ENCODE measurements at places on chromosomes 11 and 22.
A peak's percentile ranks its signal among the peaks of the same experiment; 100 is the strongest.

DNA sequence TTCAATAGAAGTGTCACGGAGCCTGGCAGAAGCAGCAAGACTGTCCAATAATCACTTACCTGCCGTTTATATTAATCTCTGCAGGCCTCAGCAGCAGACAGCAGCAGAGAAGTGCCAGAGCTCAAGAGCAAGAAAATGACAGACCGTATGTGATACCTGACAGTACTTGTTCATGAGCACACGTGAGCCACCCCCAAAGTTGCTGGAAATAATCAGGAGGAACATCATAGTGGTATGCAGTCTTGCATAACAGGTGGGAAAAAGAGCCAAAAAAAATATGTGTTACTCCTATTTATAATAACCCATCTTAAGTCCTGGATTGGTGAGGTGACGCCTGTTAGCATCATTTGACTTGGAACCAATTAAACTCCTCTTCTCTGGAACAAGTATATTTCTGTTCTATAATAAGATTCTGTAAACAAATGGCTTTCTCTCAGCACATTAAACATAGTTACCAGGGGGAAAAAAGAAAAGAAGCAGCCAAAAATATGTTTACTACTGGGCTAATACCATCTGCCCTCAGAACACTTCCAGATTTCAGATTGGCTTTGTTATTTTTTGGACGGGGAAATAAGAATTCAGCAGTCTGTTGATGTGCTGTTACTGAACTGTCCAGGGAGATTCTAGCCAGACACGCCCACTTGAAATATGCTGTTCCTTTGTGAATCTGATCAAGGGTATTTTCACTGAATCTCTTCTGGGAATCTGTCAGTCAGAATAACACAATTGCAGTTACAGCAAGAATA, 7.9 kb upstream of the SLN start:
- no peak for DNase-seq

- peak; percentile 47 for DNase-seq
Measured at GRCh38 chr11:44269369-44270351, 40.3 kb downstream of the ALX4 start.

- DNase-seq = no peak
Measured at GRCh38 chr11:62145261-62145871, 21.6 kb downstream of the INCENP start.

DNA sequence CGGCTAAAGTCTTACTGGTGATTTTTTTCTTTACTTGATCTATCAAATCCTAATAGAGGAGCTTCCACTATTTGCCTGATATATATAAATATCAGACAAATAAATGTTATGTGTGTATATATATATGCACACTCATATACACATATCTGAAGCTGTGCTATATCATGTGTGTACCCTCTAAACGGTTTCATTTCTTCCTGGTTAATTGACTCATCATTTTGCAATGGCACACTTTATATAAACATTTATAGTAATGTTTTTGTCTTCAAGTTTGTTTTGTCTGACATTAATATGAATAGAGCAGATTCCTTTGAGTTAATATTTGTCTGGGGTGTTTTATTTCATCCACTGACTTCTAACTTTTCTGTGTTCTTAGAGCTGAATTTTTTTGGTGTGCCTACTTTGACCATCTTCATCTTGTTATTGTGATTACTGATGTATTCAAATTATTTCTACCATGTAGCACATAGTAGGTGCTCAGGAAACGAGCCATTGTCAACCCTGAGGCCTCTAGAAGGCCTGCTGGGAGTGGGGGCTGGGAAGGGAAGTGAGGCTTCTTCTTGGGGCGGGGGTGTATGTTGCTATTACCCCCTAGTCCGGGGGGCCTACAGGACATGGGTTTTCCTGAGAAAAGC, 82.6 kb downstream of the LRRC32 start:
- DNase-seq = no peak

DNA sequence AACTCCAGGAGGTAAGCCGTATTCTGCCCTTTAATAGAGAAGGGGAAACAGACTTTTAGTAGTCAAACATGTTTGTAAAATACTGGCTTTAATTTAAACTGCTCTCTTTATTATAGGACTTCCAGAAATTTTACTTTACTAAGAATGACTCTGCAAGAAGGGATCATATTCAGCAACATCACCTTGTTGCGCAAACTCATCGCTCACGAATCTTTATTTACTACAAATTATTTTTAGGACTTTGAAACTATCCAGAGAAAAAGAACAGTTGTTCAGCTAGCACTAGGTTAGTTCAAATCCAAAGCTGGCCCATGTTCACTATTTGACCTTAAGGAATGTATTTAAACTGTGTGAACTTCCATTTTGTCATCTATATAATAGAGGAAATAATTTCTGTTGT, 498.3 kb upstream of the TENM4 start:
- DNase-seq = no peak

GRCh38 chr22:38129021-38129420, 18.5 kb upstream of the BAIAP2L2 start:
- no peak for DNase-seq

GRCh38 chr22:21022955-21023614, 8.1 kb downstream of the P2RX6 start:
- no peak for DNase-seq

GRCh38 chr11:104588446-104588845, 309.8 kb downstream of the CASP12 start:
- DNase-seq = no peak

DNA sequence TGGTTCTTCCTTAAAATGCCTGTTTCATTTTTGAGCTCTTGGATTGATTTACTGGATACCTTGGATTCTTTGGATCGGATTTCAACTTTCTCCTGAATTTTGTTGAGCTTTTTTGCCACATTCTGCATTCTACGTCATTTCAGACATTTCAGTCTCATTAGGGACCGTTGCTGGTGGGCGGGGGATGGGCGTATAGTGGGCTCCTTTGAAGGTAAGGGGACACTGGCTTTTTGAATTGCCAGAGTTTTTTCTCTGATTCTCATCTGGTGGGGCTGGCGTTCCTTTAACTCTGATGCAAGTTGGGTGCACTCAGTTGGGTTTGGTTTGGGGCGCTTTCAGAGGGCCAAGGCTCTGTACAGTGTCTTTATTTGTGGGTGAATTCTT, 216.5 kb downstream of the DYNC2H1 start:
- no peak for DNase-seq

DNA sequence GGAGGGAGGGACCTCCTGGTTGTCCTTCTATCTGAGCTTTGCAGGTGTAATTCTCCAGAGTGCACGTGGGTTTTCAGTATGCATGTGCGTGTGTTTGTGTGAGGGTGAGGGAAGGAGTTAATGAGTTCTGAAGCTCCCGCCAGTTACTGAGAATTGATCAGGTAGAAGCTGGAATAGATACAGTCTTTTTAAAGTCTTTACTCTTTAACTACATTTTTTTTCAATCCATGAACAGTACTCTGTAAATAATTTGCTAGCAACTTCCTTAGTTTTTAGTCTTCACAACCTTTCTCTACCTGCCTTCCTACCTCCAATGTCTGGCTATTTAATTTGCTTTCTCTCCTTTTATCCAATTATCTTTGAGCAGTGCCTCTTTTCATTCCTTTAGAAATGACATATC, 25.5 kb downstream of the ARHGAP42 start:
- no peak for DNase-seq

DNA sequence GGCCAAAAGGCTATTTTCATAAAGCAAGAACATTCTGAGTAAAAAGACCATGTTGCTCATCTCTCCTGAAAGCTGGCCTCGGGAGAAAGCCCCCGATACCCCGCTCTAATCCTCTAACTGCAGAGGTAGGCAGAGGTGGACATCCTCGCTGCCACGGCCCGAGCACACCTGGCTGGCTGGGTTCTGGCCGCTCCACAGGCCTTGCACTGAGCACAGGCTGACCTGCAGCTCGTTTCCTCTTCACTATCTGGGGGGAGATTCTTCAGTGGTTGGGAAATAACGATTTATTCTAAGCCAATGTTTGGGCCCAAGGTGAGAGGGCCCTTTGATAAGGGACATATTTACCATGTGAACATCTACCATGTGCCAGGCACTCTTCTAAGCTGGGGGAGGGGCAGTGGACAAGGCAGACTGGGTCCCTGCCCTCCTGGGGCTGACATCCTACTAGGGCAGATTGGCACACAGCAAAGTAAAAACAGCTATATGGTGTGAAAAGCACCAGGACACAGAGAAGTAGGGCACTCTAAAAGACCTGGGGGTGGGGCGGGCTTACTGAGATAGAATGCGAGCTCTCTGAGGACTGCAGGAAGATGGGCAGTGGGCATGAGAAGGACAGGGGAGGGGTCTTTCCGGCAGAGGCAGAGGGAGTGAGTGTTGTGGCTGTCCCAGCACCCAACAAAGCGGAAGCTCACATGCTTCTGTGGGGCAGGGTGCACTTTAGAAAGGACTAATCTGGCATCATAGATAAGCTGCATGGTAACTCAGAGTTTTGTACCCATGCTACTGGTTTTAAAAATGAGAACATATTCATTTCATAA, 65.5 kb upstream of the ARFGAP3 start:
- no peak for DNase-seq

GRCh38 chr11:106409222-106409621, 331.8 kb downstream of the AASDHPPT start:
- DNase-seq = no peak

GRCh38 chr11:44593251-44593650, 27.8 kb downstream of the CD82 start:
- no peak for DNase-seq

DNA sequence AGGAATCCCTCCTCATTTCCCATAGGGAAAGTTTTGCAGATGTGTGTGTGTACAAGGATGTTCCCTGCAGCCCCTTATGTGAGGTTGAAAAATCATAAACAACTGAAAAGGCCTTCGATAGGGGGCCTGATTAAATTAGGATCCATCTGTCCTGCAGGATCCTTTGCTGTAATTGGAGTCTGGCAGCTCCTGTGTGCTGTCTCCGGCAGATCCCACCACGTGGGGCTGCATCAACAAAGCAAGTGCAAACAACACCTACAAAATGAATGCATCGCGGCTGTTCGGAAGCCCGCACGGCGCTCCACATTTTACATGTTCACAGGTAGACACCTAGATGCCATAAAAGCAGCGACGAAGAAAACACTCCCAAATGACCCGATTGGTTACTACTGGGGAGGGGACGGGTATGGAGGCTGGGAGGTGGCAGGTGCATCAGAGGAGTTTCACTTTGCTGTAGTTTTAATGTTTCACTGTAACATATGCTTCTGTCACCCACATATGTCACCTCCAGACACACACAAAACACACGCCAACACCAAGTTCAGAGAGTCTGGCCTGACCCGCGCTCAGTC, 52.2 kb downstream of the NFAM1 start:
- no peak for DNase-seq

DNA sequence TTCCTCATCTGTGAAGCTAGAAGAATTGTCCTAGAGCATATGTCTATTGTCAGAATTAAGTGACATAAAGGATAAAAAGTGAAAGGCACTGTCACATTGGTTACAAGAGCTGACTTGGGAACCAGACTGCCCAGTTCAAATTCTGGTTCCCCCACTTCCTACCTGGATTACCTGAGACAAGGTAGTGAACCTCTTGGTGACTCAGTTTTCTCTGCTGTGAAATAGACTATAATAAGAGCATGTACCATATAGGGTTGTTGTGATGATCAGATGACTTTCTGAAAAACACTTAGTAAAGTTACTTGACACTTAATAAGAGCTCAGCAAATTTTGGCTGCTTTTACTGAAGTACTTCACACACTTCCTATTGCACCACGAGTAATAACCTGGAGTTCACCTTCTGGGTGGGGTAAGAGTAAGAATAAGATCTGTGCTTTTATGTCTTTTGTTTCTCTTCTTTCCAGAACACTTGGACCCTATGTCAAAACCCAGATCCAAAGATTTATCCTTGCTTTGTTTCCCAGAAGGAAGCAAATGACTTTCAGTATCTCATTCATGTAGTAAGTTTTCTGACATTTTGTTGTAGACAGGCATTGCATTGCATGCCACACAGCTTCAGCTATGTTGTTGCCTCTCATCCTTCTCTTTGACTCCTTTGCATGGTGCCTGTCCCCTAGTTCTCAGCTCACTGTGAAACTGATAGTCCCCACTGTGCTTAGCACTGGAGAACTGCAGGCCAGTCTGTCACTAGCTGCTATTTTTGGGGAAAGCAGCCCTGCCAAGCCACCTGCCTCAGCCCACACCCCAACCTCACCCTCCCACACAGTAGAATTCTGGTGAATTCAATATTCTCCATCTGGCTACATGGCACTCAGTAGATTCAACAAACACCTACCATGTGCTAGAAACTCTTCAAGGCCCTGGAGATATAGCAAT, 121.8 kb upstream of the POU2AF2 start:
- DNase-seq = no peak

DNA sequence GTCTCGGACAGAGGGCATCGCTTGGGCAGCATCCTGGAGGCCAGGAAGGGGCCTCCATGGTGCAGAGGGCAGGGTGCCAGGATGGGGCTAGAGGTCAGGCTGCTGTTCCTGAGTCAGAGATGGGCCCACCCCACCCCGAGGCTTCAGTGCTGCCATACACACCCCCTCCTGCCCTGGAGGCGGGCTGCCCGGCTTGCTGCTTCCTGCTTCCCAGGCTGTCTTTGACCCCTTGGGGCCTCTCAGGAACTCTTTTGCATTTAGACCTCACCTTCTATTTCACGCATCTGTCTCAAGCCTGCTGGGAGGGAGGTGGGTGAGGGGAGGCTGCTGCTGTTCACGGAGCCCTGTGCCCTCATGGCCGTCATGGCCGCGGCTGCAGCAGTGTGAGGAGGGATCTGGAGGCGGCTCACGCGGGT, 6.6 kb upstream of the GRAMD4 start:
- no peak for DNase-seq

DNA sequence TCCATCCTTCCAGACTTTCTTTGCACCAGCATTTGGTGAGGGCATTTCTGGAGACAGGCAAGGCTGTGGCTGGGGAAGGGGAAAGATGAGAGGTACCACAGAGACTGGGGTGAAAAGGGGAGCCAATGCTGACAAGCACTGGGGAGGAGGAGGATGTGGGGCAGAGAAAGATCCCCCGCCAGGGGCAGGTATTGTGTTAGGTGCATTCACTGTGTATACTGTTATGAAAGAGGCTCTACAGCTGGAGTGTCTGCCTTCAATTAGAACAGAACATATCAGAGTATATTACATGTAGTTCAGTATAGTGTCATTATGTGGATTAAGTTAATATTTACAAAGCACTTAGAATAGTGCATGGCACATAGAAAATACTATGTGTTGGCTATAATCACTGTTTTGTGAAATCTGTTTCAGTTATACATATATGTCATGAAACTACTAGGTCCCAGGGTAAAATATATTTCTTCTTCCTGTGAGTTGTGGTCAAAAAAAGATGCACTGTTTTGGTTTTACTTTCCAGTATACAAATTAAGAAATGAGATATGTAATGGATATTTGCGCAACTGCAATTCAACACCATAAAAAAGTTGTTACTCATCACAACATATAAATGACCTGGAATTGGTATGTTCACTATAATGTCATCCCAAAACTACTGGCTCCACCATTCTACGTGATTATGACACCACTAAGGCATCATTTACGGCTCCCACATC, 8.4 kb downstream of the MSANTD2 start:
- DNase-seq = no peak

GRCh38 chr11:39968071-39968470, 1491.4 kb downstream of the LRRC4C start:
- no peak for DNase-seq

GRCh38 chr11:1293619-1294015, 15.8 kb downstream of the TOLLIP start:
- no peak for DNase-seq

All from fibroblast of skin of left quadriceps (primary cell).